Activated naive CD8-positive, alpha-beta T cell treated with anti-CD3 and anti-CD28 coated beads for 36 hours (primary cell): ENCODE measurements at places on chromosomes 3 and 15.
A peak's percentile ranks its signal among the peaks of the same experiment; 100 is the strongest.

DNA sequence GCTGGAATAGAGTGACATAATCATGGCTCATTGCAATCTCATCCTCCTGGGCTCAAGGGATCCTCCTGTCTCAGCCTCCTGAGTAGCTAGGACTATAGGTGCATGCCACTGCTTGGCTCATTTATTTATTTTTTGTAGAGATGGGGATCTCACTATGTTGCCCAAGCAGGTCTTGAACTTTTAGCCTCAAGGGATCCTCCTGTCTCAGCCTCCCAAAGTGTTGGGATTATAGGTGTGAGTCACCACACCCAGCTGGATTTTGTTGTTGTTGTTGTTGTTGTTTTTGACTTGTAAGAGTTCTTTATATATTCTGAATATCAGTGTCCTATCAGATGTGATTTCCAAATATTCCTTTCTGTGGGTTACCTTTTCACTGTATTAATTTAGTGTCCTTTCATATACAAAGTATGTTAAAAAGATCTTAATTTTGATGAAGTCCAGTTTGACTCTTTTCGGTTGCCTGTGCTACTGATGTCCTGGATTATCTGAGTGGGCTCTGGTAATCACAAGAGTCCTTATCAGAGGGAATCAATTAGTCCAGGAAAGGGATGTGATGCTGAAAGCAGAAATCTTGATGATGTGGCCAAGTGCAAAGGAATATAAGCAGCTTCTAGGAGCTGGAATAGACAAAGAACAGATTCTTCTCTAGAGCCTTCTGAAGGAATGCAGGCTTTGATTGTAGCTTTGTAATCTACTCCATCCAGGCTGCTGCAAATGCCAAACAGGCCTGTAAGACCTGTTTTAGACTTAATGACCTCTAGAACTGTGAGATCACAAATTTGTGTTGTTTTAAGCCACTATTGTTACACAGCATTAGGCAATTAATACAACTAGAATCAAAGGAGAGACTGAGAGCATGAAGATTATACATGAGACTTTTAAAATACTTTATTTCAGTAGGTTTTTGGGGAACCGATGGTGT is 30.2 kb downstream of the NCK1 start:
- DNase-seq = no peak

- DNase-seq = no peak
These were observed 183.2 kb upstream of the STAC start for GRCh38 chr3:36197151-36197550.

DNA sequence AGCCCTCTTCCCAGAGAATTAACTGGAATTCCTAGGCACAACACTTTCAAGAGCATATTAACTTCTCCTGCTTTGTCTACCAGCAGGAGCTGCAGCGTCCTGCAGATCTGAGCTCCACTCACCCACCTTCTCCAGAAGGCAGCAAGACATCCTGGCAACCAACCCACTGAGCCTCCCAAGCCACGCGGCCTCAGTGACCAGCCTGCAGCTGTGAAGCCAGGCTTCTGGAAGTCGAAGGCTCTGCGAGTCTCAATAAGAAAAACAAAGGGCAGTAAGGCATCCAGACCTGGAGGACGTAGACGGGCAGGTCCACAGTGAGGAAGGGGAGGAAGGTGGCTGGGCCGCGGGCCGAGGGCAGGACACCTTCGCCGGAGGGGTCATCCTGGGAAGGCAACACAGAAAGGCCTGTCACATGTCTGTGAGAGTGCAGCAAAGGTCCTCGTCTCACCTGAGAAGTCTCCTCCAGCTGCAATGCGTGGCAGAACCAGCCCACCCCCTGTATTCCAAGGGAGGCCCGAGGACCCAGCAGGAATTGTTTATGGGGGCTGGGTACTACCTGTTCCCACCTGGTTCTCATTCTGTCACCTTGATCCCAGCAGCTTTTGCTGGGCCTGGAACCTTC is 36.2 kb downstream of the ZXDC start:
- no peak for DNase-seq

DNA sequence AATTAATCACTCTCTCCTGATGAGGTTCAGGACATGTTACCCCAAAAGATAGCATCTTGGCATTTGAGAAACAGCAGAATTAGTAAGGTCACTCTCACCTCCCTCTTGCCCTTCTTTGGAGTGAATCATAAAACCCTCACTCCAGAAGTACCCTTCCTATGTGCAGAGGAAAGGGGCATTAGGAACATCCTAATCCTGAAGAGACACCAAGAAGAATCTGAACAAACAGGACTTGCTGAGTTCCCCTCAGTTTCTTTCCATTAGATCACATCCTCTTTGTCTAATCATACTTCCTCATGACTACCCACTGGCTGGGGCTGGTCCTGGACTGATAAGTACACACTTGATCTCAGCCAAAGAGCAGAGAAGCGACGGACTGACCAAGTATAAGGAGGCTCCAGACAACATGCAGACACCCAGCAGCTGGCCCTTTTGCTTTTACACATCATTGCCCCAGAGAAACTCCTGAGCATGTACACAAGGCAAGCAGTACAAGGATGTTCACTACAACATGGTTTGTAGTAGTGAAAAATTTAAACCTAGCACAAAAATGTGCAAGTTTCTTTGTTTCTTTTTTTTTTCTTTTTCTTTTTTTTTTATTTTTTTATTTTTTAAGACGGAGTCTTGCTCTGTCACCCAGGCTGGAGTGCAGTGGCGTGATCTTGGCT is 15.0 kb upstream of the TM6SF1 start:
- DNase-seq = no peak

DNA sequence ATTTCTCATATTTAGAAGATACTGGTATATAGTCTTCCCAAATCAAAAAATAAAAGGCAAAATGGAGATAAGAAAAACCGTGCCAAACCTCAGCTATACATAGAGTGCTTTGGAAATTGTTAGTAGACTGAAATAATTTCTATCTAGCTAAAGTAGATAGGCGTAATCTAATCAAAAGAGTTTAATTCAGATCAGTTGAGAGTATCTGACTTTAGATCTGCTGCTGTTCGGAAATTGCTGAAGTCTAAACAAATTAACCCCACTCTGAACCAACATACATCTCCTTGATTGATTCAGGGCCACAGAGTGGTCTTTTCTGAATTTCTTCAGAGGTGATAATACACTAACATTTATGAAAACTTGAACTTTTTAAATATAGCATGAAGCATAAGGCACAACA is 40.1 kb downstream of the MAP3K13 start:
- no peak for DNase-seq

- DNase-seq = no peak
These were observed 443.8 kb upstream of the TGFBR2 start for GRCh38 chr3:30162579-30162978.

- peak; percentile 48 for DNase-seq
These were observed at the start of gene RAB6B for GRCh38 chr3:133895208-133896001. Gene RAB6B, minus strand, starts transcription at chr3:133895882. Its CDS starts 416 bp downstream, at chr3:133895466.
